NCI-H1436 (cell line): ENCODE measurements at places on chromosomes 7 and 10.

GRCh38 chr7:139915864-139916716 lies 87.0 kb downstream of the TBXAS1 start:
- no peak for DNase-seq

DNA sequence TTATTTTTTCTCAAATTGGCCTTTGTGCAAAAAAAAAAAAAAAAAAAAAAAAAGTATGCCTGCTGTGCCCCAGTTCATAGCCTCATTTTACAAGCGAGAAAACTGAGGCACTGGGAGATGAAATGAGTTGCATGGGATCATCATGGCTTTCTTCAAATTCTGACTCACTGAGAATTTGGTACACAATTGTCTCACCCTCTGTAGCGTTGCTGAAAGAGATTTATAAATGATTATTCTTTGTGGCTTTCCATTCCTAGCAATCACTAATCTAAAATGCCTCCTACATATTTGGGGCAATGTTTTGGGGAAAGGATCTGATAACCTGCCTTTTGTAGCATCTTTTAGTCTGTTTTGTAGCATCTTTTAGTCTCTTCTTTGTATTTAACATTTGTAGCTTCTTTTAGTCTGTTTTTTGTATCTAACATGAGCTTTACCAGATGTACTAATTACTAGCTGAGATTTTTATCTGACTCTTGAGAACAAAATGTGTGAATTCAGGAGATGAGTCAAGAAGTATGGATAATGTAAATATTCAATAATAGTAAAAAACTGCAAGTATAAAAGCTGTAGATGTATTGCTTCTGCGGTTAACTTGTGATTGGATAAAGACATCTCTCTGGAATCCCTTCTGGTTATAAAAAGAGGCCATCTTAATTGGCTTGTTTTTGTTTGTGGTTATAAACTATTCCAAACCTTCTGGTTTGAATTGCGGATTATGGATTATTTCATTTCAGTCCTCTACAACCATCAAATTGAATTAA lies 161.4 kb downstream of the ARID5B start:
- DNase-seq: no peak

- no peak for DNase-seq
These were observed 4.9 kb downstream of the ZNF277 start for GRCh38 chr7:112211348-112211907.

GRCh38 chr7:114086537-114086913 lies 167.7 kb upstream of the PPP1R3A start:
- DNase-seq: no peak

GRCh38 chr7:75814407-75814947 lies 871 bp upstream of the CCL24 start:
- DNase-seq: no peak

DNA sequence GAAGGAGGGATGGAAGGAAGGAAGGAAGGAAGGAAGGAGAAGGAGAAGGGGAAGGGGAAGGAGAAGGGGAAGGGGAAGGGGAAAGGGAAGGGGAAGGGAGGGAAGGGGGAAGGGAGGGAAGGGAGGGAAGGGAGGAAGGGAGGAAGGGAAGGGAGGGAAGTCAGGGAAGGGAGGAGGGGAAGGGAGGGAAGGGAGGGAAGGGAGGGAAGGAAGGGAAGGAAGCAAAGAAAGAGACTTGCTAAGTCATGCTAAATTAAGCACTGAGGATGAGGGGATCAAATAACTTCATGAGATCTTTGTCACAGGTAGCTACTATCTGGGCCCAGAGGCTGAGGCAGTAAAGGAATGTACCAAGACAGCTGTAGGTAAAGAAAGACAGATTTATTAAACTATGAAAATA lies 116.4 kb downstream of the TRIL start:
- DNase-seq: no peak

DNA sequence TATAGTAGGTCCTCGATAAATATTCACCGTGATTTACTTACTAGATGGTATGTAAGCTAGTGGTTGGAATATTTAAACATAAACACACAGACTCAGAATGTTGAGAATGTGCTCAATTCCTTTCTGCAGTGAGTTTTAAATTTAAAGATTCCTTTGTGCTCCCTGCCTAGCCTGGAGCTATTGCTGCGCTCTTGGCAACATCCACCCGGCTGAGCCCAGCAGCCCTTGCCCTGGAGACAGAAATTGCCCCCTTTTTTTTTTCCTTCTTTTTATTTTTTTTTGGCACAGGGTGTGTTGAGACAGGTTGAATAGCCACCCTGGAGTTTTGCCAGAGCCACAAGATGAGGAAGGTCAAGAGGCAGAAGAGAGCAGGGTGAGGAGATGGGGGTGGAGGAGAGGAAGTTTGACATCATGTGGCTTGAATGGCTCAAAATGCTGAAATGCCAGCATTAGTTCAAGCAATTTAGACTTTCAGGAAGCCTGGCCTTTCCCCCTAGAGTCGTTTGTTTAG lies 180.8 kb downstream of the PRKCQ start:
- DNase-seq: no peak

- DNase-seq: no peak
These were observed 51.3 kb downstream of the TWIST1 start for GRCh38 chr7:19066170-19066569.

GRCh38 chr7:92916770-92917224 lies 80.4 kb upstream of the CDK6 start:
- no peak for DNase-seq
